Stimulated activated CD8-positive, alpha-beta memory T cell treated with anti-CD3 and anti-CD28 coated beads, Interleukin-15, amount 100 ng/mL, for 24 hours (primary cell): ENCODE measurements at places on chromosomes 7 and 10.

DNA sequence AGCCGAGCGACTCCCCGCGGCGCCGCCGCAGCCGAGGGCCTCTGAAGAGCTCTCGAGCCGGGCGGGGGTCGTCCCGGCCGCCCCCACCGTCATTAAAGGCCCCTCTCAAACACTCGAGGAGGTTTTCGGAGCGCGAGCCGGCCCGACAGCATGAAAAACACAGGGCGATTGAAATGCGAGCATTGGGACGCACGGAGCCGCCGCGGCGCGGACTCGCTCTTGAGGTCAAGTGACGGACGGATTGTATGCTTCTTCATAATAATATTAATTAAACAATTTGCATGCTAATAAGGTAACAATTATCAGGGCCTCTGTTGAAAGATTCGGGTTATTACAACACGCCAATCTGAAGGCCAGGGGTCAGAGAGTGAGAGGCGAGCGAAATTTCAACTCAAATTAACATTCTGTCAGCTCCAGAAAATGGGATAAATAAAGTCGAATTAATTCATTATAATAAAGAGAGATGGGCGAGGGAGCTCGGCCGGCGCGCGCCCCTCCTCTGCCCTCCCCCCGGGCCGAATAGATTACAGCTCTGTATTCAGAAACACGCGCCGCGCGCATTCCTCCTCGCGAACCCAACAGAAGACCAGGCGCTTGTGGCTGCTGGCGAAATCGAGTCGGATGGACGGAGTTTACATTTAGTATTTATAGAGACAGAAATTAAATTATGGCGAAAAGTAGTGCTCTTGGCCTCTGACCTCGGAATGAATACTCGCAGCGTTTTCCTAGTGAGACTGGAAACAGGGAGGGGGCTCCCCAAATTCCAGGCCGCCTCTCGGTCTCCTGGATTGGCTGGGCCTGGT is 2.1 kb upstream of the UNCX start:
- no peak for DNase-seq

DNA sequence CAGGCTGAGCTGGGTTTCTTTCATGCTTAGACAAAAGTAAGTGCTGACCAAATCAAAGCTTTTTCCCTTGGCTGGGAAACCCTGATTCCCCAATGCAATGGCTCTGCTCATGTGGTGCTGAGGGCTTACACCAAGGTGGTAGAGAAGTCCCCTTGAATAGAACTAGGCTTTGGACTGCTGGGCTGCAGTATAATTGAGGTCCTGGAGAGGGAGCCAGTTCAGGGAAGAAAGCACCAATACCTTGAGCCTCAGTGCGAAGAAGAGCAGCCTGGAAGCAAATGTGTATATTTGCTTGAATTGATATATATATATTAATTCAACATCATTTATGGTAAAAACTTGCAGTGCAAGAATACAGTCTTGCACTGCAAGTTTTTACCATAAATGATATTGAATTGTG is 391.1 kb downstream of the RPS24 start:
- no peak for DNase-seq

DNA sequence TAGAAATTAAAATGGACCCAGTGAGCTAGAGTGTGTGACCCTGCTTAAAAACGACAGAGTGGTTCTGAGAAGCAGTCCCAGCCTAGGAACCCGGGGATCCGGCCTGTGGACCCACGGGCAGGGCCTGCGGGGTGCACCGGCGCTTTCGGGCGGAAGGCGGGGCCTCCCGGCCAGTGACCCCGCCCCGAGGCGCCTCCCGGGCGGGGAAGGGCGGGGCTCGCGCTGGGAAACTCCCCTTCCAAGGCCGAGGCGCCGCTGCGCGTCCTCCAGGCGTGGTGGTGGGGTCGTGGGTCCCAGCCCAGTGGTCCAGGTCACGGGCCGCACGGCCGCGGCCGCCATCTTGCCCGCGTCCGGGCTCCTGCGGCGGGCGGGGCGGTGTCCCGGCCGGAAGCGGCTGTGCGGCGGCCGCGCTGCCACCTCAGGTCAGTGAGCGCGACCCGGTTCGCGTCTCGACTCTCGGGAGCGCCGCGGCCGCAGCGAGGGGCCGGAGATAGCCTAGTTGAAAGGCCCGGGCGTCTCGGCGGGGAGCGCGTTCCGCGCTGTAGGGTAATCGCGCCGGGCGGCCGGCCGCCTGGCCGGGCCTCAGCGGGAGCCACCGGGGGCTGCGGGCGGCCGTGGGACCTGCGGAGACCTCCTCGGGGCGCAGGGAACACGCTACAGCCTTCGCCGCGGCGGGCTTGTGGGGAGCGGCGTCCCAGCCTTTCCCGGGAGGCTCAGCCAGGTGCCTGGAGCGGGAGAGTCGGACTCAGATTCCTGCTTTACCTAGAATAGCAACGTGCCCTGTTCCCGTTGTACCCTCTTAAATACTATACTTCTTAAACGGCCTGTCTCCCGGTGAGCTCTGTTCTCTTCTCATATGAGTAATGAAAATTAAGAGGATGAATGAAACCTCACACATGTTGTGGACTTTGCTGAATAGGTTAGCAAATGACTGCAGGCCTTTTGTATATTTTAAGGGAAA is at the start of gene MIOS:
Gene MIOS (plus strand): TSS at position 234 of the 961 bp plus-strand sequence. CDS start 5,592 bp downstream, outside the sequence.
- peak; percentile 63 for DNase-seq

DNA sequence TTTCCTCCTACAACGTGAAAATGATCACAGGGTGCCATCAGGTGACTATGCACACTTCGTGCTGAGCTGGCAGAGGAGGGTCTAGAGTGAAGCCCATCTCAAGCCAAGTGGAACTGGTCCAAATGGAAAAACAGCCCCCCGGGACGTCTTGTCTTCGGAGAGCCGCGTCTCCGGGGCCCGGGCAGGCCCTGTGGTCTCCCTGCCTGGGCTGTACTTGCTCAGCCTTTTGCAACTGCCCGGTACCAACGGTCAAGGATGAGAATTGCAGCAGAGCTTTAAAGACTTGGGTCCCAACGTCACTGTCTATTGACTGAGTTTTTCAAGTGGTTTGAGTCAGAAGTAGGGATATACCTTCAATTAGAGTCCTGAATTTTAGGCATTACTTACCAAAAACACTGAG is 315.5 kb downstream of the PTPRN2 start:
- DNase-seq: no peak

GRCh38 chr10:63137306-63137705 is 4.2 kb downstream of the NRBF2 start:
- DNase-seq: no peak

GRCh38 chr7:46970476-46970875 is 611.4 kb downstream of the TNS3 start:
- no peak for DNase-seq

- DNase-seq: no peak
Measured at GRCh38 chr7:92797693-92798092, 38.7 kb downstream of the CDK6 start.

GRCh38 chr10:103710490-103710889 is 144.9 kb downstream of the SH3PXD2A start:
- DNase-seq: no peak

- DNase-seq: no peak
Measured at GRCh38 chr10:5321273-5321672, 43.5 kb upstream of the UCN3 start.

DNA sequence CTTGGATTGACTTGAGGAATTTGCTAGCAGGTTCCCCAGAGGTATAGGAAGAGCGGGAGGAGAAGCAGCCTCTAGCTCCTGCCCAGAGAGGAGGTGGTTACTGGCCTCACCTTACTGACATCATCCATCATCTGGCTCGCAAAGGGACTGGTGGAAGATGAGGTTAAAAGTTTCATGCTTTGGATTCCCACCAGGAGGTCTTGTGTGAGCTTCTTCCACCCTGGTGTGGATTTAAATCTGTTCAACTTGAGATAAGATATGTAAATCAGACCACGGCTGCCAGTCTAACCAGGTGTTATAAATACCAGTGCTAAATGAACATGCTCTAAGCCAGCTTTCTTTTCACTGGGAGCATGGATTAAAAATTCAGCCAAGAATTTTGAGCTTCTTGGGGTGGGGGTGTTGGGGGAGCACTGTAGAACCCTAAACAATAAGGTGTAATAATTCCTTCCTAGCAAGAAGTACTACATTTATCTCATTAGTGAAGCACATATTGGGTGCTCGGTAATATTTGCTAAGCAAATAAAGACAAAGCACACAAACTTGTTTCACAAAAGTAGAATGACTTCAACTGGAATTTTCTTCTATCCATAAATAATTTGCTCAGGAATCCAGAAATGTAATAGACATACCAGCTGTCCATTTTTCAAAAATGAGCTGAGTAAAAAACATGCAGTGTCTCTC is 7.8 kb downstream of the PROSER2 start:
- DNase-seq: no peak

DNA sequence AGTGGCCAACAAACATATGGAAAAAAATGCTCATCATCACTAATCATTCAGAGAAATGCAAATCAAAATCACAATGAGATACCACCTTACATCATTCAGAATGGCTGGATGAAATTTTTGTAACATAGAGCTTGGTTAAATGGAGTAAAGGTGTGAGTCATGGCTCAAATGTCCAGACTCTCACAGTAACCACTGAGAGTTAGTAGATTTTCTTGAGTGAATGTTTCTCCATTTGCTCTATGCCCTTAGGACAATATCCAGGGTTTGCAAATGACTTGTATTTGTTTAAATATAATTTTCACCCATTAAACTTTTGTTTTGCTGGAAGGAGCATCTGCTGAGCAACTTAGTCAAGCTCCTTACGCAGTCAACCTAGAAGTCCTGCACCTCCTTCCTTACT is 967.2 kb downstream of the XPNPEP1 start:
- no peak for DNase-seq

GRCh38 chr7:102069931-102070629 is 216.6 kb upstream of the SH2B2 start:
- no peak for DNase-seq

- no peak for DNase-seq
Measured at GRCh38 chr10:558364-558763, 131.1 kb downstream of the DIP2C start.

DNA sequence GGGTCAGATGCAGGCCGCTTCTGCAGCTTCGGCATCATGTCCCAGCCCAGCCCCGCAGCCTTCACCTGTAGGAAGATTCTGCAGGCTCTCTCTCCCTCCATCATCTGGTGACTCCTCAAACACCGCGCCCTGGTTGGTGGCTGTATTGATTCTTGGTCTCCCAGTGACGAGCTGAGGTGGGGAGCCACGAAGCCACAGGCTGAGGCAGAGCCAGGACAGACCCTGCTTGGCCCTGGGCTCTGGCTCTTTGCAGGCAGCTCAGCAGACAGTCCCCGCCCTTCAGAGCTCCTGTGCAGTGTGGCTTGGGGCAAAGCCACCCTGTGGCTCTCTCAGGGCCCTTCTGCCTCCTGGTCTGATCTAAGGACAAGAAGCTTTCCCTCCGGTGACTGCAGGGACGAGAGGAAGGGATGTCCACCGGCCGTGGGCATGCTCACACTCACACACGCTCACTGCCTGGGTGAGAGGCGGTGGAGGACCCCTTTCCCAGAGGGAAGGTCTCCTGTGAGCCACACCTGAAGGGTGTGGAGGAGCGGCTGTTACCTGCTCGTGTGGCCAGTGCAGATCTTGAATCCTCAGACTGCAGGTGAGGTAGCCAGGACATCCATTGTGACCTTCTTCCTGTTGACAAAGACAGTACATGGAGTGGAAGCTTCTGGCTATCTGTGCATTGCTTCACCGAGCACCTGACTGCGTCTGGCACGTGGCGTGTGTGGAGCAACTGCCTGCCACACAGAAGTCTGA is 79.6 kb downstream of the INPP5A start:
- DNase-seq: no peak

GRCh38 chr7:23546897-23547572 is 15.3 kb upstream of the TRA2A start:
- no peak for DNase-seq

DNA sequence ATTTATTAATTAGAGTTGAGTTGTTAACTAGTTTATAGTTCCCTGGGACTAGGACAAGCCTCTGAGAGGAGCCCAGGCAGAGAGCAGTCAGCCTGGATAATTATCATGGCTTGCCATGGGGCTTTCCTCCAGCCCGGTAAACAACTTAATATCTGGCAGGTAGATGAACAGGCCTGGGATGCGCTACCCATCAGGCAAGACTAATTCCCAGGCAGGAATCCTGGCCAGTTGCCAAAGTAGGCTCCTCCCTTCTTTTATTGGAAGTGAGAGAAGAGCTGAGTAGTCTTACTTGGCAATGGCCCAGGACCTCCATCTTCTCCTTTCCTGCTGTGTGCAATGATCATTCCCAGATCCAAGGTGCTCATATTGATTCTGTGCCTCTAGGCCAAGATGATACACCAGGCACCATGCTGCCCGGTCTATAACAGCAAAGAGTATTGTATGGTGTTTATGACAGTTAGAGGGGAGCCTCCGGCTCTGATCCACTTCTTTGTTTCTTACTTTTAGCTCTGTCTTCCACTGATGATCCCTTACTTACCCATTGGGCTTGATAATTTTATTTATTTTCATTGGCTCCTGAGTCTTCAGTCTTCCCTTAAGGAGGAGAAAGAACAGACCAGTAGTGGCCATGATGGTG is 408.7 kb downstream of the REEP3 start:
- no peak for DNase-seq

GRCh38 chr7:102433219-102434038 is at the start of gene ORAI2:
Gene ORAI2 (plus strand): TSS chr7:102433575. CDS start chr7:102438957, 5,382 bp downstream.
- DNase-seq: peak; percentile 87

- DNase-seq: no peak
Measured at GRCh38 chr10:49367600-49367999, 28.3 kb downstream of the DRGX start.

- no peak for DNase-seq
Measured at GRCh38 chr7:54783952-54784351, 24.9 kb upstream of the SEC61G start.

DNA sequence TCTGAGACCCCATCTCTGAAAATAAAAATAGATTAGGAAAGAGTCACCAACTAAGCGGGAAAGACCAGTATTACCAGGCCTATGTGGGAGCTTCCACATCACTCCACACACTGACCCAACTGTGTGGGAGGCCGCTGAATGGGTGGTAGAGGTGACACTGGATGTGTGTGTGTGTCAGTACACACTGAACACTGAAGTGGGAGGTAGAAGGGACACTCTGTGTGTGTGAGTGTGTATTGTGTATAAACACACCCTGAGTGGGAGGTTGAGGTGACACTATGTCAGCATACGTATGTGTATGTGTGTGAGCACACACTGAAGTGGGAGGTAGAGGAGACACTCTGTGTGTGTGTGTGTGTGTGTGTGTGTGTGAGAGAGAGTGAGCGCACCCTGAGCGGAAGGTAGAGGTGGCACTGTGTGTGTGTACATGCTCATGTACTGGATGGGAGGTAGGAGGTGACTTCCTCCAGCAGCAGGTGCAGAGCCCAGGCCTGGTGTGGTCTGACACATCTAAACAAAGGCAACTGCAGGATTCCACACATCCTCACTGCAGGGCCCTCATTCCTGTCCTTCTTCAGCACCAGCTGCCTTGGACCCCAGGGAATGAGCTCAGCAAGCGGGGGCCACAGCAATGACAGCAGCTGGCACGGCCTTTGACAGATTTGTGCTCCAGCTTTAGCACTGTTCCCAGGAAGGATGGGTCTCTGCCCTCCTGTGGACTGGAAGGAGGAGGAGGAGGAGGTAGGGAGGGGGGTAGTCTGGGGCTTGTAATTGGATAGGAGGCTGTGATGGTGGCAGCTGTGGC is 26.5 kb upstream of the RBM20 start:
- DNase-seq: no peak

- DNase-seq: no peak
Measured at GRCh38 chr10:3687510-3688081, 97.4 kb downstream of the KLF6 start.
